Ammon's horn (tissue), 1 donor: ENCODE measurements at places on chromosomes 7 and 10.

DNA sequence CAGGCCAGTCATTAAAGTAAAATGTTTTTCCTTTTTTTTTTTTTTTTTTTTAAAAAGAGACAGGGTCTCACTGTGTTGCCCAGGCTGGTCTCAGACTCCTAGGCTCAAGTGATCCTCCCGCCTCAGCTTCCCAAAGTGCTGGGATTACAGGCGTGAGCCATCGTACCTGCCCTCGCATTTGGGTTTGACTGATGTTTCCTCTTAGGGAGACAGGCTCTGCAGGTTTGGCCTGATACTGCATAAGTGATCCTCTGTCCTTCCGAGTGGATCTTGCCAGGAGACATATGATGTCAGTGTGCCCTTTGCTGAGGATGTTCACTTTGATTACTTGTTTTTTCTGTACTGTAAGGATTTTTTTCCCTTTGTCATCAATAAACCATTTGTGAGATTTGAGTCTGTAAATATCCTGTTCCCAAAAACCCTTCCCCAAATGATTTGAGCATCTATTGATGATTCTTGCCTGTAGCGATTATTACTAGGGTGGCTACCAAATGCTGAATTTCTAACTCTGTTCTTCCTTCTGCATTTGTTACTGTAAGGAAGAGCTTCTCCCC is 19.7 kb downstream of the LIMK1 start:
- no peak for DNase-seq

DNA sequence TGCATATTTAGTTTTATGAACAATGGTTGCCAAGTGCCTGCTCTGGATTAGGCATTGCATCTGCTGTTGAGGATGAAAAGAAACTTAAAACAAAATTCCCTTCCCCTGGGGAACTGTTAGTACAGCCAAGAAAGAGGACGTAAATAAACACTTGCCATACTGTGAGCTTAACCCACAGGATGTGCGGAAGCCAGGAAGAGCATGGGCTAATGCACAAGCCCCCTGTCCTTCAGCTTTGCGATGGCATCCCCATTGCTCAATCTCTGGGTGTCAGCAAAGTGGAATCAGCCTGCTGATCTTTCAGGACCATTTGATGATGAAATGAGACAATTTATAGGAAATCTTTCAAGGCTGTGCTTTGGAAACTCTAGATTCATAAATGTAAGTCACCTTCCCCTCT is 399.9 kb upstream of the IGFBP3 start:
- no peak for DNase-seq

GRCh38 chr7:23044581-23044980 is 30.7 kb upstream of the HYCC1 start:
- DNase-seq: no peak

- DNase-seq: no peak
These were observed 2.5 kb upstream of the KCNH2 start for GRCh38 chr7:150980663-150981062.

- no peak for DNase-seq
These were observed 4.0 kb upstream of the GFRA1 start for GRCh38 chr10:116276981-116277380.

DNA sequence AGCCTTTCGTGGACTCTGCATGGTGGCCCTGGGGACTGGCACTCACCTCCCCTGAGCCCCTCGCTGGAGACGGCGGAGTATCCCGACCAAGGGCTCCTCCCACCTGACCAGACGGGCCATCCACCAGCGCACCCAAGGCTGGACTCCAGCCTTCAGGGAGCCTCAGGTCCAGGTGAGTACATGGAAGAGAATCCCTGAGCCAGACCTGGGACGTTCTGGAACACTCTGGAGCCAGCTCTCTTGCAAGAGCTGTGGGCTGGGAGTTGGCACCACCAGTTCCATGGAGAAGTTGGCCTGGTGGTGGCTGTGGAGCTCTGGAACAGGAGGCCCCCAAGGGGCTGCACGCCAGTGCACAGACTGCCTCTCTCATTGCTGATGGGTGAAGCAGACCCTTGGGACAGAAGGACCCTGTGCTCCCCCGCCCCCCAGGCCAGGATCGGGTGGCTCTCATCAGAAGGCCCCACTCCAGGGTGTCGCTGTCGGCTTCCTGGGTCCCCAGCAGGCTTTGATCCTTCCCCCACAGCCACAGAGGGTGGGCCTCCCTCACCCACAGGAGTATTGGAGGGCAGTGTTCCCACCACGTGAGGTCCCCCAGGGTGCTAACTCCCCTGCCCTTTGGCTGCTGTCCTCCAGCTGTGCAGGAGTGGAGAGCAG is 189.9 kb downstream of the EBF3 start:
- DNase-seq: no peak

DNA sequence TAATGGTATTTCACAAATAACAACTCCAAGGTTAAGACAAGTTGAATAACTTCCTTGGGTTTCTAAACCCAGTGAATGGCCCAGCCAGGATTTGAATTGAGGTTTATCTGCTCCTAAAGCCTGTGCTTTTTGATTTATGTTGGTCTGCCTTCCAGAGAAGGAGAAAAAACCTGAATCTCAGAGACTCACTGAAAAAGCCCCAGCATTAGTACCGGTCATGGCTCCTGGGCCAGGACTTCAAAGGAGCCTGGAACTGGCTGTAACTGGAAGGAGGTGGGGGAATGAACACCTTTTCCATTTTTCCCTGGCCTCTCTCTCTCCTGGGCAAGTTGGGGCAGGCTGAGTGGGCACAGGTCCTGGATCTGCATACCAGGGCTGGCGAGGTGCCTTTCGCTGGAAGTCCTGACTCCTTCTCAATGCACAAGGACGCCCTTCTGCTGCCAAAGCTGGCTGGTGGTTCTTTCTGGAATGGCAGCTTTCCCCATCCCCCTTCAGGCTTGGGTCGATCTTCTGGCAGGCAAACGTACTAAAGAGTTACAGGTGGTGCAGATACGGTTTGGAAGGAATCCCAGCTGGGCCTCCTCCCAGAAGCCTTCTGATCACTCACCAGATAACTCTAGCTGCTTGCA is 268.2 kb downstream of the PTEN start:
- DNase-seq: peak; percentile 27

DNA sequence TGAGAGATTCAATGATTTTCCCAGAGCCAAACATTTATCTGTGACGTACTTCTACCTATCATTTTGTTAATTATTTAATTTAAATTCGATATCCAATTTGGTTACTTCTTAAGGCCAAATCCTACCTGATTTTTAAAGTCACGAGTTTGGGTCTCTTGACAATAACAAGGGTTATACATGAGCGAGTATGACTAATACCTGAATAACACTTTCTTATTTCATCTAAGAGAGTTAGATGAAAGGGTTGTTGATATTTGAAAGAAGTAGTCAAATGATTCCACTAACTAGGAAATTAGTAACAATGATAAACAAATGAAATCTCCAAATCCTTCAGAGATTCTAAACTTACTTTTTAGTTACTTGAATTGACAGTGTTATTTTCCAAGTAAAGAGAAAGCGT is 1086.9 kb downstream of the XPNPEP1 start:
- DNase-seq: no peak

- DNase-seq: no peak
These were observed 201.5 kb downstream of the PRPF18 start for GRCh38 chr10:13788320-13788600.

DNA sequence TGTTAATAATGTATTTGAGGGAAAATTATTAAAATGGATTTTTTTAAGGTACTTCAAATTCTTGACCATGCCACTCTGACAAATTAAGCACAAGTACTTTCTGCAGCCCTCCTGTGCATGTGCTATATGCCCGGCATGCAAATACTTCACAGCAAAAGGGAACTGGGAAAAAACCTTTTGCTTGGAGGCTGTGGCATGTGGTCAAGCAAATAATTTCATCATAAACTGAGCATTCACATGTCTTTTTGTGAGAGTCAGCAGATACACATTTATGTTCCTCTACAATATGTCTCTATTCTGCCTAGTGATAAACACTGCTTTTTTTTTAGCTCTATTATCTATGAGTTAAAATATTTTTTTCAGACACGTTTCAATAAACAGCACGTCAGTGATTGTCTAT is 53.7 kb upstream of the SEMA3A start:
- DNase-seq: no peak

- DNase-seq: no peak
These were observed 16.4 kb downstream of the SORCS3 start for GRCh38 chr10:104657457-104657856.

DNA sequence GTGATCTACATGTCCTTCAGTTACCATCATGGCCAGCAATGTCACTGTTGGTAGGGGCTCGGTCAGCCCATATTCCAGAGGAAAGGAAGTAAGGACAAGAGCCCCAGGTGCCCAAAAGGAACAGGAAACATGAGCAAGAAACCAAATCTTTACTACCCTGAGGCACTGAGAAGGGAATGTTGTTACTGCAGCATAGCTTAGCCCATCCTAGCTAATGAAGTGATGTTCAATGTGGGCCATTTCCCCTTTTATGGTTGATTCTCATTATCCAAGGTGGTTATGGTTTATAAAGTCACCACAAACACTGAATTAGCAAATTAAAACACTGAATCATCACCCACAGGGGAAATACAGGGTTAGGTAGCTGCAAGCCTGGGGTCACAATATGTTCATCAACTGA is 88.4 kb upstream of the C10orf90 start:
- no peak for DNase-seq

- no peak for DNase-seq
These were observed 39.5 kb upstream of the DPYSL4 start for GRCh38 chr10:132146941-132147915.

- no peak for DNase-seq
These were observed 11.1 kb downstream of the ERVW-1 start for GRCh38 chr7:92466682-92467081.

DNA sequence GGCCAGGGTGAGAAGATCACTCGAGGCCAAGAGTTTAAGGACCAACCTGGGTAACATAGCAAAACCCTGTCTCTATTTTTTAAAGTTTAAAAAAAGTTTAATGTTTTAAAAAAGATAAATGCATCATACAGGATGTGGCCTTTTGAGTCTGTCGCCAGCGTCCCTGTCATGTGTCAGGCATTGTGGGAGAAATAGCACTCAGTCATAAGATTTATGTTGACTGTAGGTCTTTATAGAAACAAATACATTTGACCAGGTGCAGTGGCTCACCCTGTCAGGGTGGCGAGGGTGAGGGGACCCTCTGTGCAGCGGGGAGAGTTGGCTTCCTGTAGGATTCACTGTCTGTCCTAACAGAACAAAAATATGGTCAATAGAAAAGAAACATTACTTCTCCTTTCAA is 63.5 kb upstream of the SH2B2 start:
- no peak for DNase-seq

DNA sequence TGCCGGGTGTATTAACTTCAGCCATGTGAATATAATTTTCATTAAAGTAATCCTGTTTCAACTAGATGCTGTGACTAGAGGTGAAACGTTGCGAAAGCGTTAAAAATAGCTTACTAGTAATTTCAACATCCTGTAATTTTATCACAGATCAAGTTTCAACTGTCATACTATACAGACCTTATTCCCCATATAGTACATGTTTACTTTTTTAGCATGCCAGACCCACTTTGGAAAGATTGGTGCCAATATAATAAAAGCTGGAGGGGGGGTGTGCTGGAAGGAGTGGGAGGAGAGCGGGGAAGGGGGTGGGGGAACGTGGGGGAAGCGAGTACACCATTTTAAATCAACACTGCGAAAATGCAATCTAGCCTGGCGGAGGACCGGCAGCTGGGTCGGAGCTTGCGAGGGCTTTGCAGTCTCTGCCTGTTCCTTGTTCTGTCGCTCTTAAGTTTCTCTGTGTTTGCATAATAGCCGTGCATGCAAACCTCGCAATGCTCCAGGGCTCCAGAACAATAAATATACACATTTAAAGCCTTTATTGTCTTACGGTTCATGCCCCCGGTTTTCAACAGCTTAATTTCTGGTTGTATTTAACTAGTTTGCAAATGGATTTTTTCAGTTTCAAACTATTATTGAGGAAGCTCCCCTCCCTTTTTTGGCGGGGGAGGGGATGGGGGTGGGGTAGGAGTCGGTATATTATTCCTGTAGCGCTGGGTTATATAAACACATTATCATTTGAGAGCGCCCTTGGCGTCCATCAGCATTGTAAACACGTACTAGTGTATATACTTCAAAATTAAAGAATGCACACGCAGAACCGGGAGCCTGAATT is 1.3 kb upstream of the ARID5B start:
- peak; percentile 71 for DNase-seq

GRCh38 chr10:112335111-112335867 is 38.6 kb upstream of the ACSL5 start:
- no peak for DNase-seq

DNA sequence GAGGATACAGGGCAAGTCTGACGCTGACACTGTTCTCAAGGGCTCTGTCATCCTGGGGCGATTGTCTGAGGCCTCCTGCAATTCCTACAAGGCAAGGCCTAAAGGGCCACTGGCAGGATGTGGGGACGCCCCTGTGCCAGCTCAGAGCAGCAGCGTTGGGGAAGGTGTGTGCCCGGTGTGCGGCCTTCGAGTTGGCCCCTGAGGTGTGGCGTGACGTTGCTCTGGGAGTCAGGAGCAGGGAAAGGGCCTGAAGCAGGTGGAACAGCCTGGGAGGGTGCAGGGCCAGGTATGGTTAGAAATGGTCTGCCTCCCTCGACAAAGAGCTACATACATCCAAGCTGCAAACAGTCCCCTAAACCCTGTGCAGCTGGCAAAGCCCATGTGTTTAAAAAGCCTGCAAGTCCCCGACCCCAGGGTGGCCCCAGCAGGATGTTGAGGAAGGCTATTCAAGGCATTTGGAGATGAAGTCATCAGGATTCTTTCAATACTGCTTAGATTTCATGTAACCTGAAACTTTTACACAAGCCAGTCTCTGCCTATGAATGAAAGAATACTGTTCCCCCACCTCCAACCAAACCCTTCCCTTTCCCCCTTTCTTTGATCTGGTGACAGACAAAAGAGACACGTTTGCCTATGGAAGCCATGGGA is 142.5 kb upstream of the TNS3 start:
- DNase-seq: no peak

- DNase-seq: no peak
These were observed 91.1 kb downstream of the CXCL12 start for GRCh38 chr10:44293842-44294241.

- no peak for DNase-seq
These were observed 16.2 kb downstream of the ZNF316 start for GRCh38 chr7:6653071-6654003.

GRCh38 chr7:590731-591551 is 71.3 kb upstream of the PDGFA start:
- no peak for DNase-seq

GRCh38 chr7:42128703-42129102 is 108.3 kb downstream of the GLI3 start:
- DNase-seq: no peak

DNA sequence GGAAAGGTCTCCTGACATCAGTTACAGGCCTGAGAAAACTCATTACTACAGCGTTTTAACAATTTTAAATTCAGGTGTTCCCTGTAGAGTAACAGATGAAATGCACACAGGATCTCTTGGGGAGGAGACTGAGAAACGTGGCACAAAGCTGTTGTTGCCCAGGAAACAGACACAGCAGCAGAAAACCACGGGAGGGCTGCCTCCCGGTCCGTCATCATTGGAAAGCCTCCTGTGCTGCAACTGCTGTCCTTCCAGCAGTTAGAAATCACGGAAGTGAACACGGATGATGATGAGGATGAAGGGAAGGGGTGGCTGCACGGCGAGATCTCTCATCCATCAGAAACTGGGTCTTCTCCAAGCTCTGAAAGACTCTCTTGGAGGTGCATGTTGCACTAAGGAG is 94.6 kb upstream of the RNF32 start:
- DNase-seq: peak; percentile 57
